ENCODE measurements at places on chromosomes 2 and 18. TPM values are rescaled to one million over a fixed set of nuclear protein-coding genes. Genes with fewer than 3 reads are reported as not detected.
A peak's percentile ranks its signal among the peaks of the same experiment; 100 is the strongest.

PIEZO2 gene
- 77.5 TPM for total RNA-seq

DUSP28 gene
- 4.8 TPM for total RNA-seq

DNA sequence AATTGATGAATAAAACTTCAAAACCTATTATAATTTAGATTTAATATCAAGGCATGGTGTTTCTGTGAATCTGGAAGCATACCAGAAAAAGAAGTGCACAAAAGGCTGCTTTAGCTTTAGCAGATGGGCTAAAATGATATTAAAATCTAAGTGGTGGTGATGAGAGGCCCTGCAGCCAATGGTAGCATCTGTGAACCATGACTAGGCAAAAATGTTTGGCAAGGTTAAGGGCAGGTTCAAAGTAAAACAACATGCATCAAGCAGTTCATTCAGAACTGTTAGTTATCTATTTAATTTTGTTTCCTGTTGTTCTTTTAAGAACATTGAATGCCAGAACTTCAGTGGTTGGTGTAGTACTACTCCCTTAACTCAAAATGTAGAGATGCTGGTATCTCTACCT is 1736.9 kb upstream of the CELF4 start:
- no peaks in the 10 kb centered on the region for H3K27me3 ChIP-seq
- no peaks in the 10 kb centered on the region for H3K4me1 ChIP-seq
- H3K4me3 ChIP-seq, result no peak overlapping the region
- no peak overlapping the region for H3K27ac ChIP-seq
- no peaks in the 10 kb centered on the region for H3K36me3 ChIP-seq
- no peak for DNase-seq

- peak overlapping the region; percentile 48 for H3K27ac ChIP-seq
- H3K4me3 ChIP-seq, result no peak overlapping the region
- peaks cover 36% of the 10 kb centered on the region for H3K4me1 ChIP-seq
- no peaks in the 10 kb centered on the region for H3K36me3 ChIP-seq
Measured at GRCh38 chr2:43273529-43273928, 47.1 kb upstream of the ZFP36L2 start.

- no peak overlapping the region for H3K27ac ChIP-seq
- H3K4me1 ChIP-seq, result no peaks in the 10 kb centered on the region
- no peak overlapping the region for H3K4me3 ChIP-seq
- no peak for DNase-seq
- H3K36me3 ChIP-seq, result no peaks in the 10 kb centered on the region
Measured at GRCh38 chr18:37539236-37539635, 26.4 kb downstream of the CELF4 start.

DNA sequence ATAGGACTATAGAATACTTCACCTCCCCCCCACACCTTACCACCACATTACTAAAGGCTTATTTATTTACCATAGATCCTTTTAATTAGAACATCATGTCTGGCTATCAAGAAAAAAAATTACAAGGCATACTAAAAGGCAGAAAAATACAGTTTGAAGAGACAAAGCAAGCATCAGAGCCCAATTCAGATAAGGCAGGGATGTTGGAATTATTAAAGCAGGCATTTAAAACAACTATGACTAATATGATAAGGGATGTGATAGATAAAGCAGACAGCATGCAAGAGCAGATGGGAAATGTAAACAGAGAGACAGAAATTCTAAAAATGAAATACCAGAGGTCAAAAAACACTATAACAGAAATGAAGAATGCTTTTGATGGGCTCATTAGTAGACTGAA is 55.4 kb upstream of the SMIM21 start:
- no peaks in the 10 kb centered on the region for H3K4me1 ChIP-seq
- H3K36me3 ChIP-seq, result no peaks in the 10 kb centered on the region
- no peak overlapping the region for H3K4me3 ChIP-seq
